ENCODE measurements at places on chromosomes 7 and 10. TPM values are rescaled to one million over a fixed set of nuclear protein-coding genes. Genes with fewer than 3 reads are reported as not detected.

Gene ZNF655
- total RNA-seq = 70.9 TPM

Gene FKBP9
- 86.4 TPM for total RNA-seq

Gene PARD3
- total RNA-seq = 85.3 TPM

DNA sequence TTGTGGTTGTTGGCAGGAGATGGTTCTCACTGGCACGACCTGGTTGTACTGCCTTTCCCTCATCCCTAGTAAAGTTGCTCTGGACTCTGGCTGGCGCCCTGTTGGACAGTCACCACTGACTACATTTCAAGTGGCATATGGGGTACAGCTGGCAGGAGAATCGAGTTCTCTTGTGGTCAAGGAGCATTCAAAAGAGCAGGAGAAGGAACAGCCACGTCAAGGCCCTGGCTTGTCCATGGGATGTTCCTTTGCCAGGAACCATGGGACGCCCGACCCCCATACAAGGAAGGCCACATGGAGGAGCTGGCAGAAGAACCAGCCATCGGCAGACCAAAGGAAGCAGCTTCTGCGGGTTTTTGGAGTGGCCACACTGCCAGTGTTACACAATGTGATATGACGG lies 87.0 kb upstream of the SLC25A13 start:
- no peak for DNase-seq
- H3K4me1 ChIP-seq = no peaks in the 10 kb centered on the region
- no peak overlapping the region for H3K27ac ChIP-seq
- H3K4me3 ChIP-seq = no peak overlapping the region
- H3K27me3 ChIP-seq = no peaks in the 10 kb centered on the region

DNA sequence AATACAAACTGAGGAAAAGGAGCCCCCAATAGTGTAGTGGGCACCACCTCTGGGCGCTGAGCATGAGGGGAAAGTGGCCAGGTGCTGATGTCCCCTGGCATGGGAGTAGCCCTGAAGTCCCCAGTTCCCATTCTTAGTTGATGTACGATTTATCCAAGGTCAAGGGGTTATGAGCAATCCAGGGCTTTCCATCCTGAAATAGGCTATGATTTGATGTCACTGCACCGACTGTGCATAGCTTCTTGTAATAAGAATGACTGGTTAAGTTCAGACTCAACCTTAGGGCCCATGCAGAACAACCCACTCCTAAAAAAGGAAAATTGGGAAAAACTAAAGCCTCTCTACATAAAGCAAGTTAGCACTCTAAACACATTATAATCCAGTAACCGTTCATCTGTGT lies 4.4 kb downstream of the FRAT1 start:
- no peak overlapping the region for H3K4me3 ChIP-seq
- H3K27me3 ChIP-seq = no peaks in the 10 kb centered on the region
- DNase-seq = no peak
- peaks cover 55% of the 10 kb centered on the region for H3K4me1 ChIP-seq

DNA sequence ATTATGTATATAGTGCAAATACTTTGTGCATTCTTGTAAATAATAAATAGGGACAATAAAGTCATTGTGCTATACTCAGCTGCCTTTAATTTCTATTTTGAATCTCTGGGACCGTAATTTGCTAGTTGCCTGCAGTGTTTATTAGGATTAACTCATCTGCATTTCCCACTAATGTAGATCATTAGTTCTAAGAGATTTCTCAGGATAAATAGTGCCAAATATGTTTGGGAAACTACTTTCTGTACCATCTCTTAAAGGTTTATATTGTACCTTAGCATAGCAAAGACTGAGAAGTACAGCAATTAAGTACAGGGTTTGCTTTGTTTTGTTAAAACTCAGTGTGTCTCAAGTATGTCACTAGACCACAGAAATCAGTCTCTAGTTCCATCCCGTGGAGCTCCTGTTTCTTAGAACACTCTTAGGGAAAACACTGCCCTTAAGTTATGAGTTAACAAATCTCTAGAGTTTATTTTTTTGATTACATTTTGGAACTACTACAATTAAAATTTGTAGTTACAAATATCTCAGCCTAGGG lies 26.0 kb downstream of the ADD3 start:
- DNase-seq = no peak
- H3K36me3 ChIP-seq = no peaks in the 10 kb centered on the region
- H3K27ac ChIP-seq = no peak overlapping the region
- no peaks in the 10 kb centered on the region for H3K27me3 ChIP-seq
- H3K4me1 ChIP-seq = peaks cover 11% of the 10 kb centered on the region

DNA sequence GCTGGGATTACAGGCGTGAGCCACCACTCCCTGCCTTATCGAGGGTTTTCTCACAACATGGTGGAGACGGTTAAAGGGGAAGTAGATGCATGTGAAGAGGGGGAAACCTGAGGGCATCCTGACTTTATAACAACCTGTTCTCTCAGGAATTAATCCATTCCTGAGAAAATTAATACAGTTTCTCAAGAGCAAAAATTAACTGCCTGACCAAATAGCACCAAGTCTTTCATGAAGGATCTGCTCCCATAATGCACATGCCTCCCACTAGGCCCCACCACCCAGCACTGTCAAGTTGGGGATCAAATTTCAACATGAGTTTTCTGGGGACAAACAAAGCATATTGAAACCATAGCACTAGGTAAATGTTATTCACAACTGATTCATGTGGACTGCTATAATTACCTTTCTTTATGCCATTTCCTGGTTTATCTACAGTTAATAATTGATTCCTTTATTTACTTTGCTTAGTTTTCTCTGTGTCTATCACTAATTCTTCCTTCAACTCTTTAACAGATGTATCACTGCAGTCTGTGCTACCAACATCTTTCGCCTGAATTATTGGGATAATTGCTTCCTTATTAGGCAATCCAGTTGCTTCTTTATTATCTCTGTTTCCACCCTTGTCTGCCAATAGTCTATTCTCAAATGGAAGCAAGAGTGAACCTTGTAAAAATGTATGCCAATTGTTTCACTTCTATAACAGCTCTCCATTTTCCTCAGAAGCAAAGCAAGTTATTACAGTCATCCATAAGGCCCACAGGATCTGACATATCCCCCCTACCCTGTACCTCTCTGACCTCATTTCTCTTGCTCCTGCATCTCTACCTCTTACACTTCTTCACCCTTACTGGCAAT lies 12.9 kb upstream of the MICU1 start:
- H3K36me3 ChIP-seq = no peaks in the 10 kb centered on the region
- no peak for DNase-seq
- H3K27ac ChIP-seq = no peak overlapping the region
- peaks cover 8% of the 10 kb centered on the region for H3K4me1 ChIP-seq
- H3K27me3 ChIP-seq = no peaks in the 10 kb centered on the region
